Daoy (cell line): ENCODE measurements at places on chromosomes 2 and 18. TPM values are rescaled to one million over a fixed set of nuclear protein-coding genes. Genes with fewer than 3 reads are reported as not detected.
A peak's percentile ranks its signal among the peaks of the same experiment; 100 is the strongest.

DNA sequence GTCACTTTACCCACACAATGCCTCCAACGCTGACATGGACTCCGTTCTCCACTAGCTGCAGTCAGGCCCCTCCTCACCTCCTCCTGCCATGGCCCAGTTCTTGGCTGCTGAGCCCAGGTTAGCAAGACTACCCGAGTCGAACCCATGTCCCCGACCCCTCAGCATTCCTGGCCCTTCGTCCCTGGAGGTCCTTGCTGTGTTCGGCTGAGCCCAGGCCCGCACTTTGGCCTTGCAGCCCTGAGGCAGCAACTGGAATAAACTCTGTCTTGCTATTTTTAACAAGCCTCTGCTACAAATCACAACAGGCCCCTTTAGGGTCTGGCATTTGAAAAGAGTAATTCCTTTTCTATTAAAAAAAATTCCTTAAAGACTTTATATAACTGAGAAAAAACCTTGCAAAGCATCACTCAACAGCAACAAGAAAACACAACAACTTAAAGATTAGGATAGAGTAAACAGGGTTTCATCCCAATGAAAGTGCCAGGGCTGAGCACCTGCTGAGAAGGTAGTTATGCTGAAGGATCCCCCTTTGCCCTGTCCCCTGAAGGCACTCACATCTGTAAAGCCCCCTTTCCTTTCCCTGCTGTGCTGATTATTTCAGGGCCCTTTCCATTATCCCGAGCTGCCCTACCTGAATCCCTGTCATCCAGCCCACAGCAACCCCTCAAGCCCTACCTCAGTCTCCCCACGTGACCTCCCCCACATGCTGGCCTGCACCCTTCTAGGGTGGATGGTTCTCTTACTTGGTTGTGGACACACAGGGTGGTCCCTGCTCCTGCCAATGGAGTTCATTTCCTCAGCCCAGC, 120.0 kb upstream of the SNTG2 start:
- no peak for DNase-seq

DNA sequence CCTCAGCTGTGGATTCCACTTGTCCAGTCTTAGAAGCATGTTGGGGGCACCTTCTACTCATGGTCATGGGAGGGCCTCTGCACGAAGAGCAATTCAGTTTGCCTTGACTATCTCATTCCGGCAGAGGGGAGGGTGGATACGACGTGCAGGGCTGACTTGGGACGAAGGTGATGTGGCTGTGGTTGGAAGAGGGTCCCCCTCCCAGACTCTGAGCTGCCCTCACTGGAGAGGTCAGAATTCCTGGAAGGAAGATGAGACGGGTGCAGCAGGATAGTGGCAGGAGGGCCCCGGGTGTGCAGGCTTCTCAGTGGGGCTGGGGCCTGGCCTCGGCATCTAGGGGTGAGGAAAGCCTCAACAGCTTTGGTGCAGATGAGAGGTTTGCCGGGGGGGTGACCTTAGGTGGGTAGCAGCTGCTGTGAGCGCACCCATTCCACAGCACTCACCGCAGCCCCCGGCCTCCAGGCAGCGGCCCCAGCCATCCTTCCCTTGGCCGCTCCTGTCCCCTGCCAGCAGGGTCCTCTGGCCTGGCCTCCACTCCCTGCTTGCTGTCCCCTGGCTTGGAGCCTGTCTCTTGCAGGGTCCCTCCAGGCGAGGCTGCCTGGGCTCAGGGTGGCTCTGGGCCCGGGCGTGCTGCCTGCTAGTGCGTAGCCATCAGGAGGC, 3.2 kb downstream of the RNPEPL1 start:
- DNase-seq, result no peak

GRCh38 chr2:239879423-239880084, 145.6 kb downstream of the NDUFA10 start:
- DNase-seq, result no peak

DNA sequence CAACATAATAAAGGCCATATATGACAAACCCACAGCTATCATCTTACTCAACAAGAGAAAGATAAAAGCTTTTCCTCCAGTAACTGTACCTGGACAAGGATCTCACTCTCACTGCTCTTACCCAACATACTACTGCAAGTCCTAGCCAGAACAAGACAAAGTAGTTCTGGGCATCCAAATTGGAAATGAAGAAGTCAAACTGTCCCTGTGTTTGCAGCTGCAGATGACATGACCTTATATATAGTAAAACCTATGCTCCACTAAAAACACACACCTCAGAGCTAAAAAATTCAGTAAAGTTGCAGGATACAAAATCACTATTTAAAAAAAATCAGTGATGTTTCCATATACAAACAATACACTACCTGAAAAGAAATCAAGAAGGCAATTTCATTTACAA, 32.2 kb downstream of the USP34 start:
- DNase-seq, result no peak

DNA sequence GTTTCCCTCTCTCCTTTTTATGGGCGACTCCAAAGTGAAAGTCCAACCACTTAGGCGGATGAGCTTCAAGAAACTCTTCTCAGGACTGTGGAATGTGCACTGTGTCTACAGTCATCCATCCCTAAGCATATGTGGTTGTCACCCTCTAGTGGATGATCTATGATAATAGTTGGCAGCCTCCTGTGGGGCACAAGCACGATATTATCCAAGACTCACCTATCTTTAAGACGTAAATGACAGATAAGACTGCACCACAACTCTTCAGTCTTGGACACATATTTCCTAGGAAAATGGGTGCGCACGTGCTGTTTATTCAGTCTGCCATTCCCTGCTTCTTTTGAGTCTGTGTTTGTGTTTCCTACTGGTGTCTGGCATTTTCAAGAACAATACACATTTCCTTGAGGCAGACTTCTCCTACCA, 145.5 kb upstream of the CTAGE1 start:
- peak; percentile 87 for DNase-seq

DNA sequence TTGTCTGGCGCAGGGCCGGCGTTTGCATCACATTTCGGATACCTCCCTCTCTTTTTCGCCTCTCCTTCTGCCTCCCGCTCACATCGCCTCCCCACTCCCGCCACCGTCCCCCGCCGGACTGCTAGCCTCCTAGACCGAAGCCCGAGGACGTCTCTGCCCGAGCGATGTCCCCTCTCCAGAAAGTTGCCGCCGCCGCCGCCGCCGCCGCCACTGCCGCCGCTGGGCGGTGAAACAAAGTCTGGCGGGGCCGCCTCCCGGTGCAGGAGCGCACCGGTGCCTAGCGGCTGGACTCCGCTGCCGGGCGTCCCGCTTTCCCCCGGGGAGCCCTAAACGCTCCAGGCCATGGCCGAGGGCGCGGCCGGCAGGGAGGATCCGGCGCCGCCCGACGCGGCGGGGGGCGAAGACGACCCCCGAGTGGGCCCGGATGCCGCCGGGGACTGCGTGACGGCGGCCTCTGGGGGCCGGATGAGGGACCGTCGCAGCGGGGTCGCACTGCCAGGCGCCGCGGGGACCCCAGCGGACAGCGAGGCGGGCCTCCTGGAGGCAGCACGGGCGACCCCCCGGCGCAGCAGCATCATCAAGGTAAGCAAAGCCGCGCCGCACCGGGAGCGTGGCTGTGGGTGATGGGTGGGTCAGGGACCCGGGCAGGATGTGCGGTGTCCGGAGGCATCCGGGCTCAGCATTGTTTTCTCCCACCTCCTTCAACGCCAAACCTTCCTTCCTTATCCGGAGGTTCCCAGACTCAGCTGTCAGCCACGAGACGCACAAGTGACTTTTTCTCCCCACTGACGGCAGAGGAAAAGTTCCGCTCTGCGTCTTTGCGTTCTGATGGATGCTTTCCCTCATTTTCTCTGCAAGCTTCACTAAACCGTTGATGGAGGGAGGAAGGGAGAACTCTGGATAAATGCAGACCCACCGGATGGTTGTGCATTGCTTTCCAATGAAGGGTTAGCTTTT, 643 bp downstream of the PLCL1 start:
- peak; percentile 19 for DNase-seq

GRCh38 chr18:44497757-44498490, 182.8 kb upstream of the SETBP1 start:
- DNase-seq, result no peak

- peak; percentile 97 for DNase-seq
Measured at GRCh38 chr18:48832938-48833700, 117.6 kb downstream of the SMAD7 start.

- DNase-seq, result no peak
Measured at GRCh38 chr18:59980188-59980637, 80.4 kb downstream of the PMAIP1 start.

DNA sequence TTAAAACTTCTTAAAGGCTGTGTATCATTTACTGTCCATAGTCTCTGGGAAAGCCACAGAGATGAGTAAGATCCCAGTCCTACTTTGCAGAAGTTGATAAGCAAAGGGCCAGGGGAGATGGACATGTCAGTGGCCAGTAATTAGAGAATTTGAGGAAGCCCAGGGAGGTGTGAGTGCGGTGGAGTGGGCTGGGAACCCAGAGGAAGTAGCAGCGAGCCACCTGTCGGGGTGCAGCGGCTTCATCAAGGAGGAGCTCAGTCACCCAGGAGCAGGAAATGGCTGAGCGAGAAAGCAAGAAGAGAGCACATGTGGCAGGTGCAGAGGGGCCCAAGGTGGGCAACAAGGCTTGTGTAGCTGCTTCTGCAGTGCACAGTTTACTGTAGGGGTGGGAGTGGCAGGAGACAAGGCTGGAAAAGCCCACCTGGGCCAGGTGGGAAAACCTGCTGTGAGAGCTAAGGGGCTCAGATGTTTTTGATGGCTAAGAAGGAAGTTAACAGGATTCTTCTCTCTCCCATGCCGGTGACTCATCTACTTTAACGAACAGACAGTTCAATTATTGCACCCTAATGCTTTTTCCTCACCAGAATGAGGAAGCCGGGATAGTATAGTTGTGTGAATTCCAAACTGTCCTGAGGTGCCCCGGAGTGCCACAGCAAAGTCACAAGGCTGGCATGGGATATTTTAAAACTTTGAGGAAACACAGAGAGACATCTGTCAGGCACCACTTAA, 34.8 kb upstream of the MGAT5 start:
- DNase-seq, result no peak

DNA sequence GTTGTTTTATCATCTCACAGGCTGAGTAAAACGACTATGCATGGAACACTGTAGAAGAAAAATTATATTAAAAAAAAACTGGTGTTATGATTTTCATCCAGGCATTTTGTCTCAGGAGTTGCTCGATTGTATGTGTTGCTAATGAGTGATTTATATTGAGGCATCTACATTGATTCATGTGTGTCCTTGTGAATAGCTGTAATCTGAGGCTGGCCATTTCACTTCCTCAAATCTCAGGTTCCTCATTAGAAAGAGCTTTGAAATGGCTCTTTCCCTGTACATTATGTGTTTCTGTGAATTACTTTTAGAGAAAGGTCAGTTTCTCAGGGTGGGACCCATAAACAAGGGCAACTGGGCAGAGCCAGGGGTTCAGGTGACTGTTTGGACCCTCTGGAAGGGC, 2.3 kb downstream of the IL18R1 start:
- DNase-seq, result no peak

- no peak for DNase-seq
Measured at GRCh38 chr2:40658941-40659340, 207.1 kb upstream of the SLC8A1 start.

DNA sequence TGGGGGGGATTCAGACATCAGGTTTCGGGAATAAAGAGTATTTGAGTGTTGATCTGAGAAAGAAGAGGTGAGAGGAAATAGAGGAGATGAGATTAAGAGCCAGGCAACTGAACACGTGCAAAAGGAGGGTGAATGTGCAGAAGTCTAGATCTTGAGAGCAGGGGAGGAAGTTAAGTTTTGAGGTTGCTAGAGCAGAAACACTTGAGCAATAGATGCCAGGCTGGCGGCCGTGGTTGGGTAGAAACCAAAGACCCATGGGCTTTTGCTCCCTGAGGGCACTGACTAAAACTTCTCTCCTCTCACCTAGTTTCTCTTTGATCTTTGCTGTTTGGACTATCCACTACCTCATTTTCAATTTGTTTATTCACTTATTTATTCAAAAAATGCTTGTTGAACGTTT, 116.0 kb downstream of the CDC42EP3 start:
- DNase-seq, result no peak

DNA sequence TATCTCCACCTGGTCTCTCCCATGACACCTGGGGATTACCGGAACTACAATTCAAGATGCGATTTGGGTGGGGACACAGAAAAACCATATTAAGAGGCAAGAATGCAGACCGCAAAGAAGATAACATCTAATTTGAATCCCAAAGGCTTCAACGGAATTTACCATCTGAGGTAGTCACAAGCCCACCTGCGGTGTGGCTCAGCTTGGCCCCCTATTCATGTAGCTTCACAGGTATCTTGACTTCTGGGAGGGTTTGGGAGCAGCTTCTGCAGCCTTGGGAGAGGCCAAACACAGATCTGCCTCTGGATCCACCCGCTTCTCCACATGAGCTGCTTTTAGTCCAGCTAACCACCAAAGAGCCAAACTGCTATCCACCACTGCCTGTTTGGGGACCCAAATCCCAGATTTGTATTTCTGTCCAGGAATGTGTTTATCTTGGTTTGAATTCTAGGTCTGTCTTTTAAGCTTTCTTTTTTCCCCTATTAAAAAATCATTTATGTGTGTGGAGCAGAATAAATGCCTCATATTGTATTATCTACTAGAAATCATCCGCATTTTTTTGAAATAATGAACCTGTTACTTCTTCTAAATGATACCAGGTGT, 247.6 kb downstream of the DLGAP1 start:
- no peak for DNase-seq

DNA sequence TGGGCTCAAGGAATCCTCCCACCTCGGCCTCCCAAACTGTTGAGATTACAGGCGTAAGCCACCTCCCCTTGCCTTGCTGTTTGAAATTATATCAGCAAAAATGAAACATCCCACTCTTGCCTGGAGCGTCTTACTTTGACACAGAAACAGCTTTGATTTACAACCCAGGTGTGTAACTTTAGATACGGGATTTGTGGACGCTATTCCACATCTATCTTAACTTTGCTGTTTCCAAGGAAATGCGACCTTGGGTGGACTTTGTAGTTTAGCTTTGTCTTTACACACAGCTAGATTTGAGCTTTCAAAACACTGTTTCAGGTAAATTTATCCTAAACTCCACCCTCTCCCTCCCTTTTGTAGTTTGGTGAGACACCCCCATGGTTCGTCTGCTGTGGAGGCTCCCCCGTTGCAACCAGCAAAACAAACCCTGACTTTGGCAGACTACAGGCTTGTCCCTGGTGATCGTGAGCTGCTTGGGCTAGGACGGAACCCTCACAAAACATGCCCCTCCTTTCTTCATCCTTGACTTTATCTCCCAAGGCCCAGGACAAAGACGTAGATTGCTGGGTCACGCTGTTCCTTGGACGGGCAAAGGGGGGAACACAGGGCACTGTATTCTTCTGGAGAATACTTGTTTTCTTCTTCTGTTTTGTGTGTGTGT, 5.5 kb upstream of the MSH6 start:
- DNase-seq, result no peak

GRCh38 chr2:62229082-62229605, 33.2 kb downstream of the B3GNT2 start:
- no peak for DNase-seq

- no peak for DNase-seq
Measured at GRCh38 chr2:98825020-98825350, 94.1 kb upstream of the MGAT4A start.

DNA sequence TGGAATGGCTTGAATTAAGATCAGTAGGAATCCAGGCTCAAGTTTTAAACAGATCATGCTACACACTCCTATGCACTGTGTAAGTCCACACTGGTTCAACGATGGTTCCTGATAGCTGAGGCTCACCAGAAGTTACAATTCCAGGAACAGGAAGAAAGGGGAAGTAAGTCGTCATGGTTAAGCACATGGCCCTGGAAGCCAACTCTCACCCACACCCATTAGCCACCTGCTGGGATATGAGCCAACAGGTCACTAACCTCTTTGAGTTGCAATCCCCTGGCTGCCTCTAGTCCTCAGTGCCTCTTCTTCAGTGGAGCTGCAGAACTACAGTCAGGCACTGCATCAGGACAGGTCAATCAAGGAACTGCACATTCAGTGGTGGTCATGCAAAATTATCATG, 133.5 kb downstream of the TMEM182 start:
- DNase-seq, result no peak

The DNAH6 gene
- 0.12 and 2.9 TPM in 2 replicates for total RNA-seq

The COLEC12 gene
- total RNA-seq, result 1.7 and 2.6 TPM in 2 replicates
